CD4-positive, alpha-beta T cell (primary cell): ENCODE measurements at places on chromosomes 1 and 21. TPM values are rescaled to one million over a fixed set of nuclear protein-coding genes. Genes with fewer than 3 reads are reported as not detected.

The SIPA1L2 gene
- 1.9 TPM for total RNA-seq

The OR6N1 gene
- total RNA-seq = not detected

The OPTC gene
- not detected for total RNA-seq

The GUCA2B gene
- total RNA-seq = not detected

The WNT3A gene
- total RNA-seq = 0.14 TPM

The SLC27A3 gene
- total RNA-seq = 4.4 TPM

The KIF21B gene
- total RNA-seq = 65.4 TPM
